ENCODE measurements at places on chromosomes 5 and 9. TPM values are rescaled to one million over a fixed set of nuclear protein-coding genes. Genes with fewer than 3 reads are reported as not detected.

The TEK gene
- total RNA-seq, result 0.91 TPM

DNA sequence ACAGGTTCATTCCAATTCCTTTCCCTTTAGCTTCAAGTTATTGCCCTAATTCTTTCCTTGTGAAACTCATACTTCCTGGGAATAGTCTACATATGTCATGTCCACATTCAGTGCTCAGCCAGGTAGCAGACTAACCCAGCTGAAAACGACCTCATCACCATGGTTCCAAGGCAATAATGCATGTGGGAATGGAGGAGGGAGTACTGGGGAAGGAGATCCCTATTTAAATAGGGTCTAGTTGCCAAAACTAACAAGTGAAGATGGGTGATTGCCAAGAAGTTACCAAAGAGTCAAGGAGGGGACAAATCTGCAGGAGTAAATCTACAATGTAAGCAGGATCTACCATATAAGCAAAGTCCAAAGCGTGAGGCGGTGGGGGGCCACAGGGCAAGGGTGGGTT, 47.3 kb upstream of the MCTP1 start:
- peak; percentile 57 for DNase-seq
- H3K4me3 ChIP-seq, result no peak overlapping the region
- H3K36me3 ChIP-seq, result no peaks in the 10 kb centered on the region
- no peak overlapping the region for H3K27ac ChIP-seq

- no peaks in the 10 kb centered on the region for H3K36me3 ChIP-seq
- H3K4me3 ChIP-seq, result no peak overlapping the region
- peaks cover 12% of the 10 kb centered on the region for H3K27me3 ChIP-seq
These were observed 45.0 kb upstream of the TNFSF15 start for GRCh38 chr9:114850871-114851270.

DNA sequence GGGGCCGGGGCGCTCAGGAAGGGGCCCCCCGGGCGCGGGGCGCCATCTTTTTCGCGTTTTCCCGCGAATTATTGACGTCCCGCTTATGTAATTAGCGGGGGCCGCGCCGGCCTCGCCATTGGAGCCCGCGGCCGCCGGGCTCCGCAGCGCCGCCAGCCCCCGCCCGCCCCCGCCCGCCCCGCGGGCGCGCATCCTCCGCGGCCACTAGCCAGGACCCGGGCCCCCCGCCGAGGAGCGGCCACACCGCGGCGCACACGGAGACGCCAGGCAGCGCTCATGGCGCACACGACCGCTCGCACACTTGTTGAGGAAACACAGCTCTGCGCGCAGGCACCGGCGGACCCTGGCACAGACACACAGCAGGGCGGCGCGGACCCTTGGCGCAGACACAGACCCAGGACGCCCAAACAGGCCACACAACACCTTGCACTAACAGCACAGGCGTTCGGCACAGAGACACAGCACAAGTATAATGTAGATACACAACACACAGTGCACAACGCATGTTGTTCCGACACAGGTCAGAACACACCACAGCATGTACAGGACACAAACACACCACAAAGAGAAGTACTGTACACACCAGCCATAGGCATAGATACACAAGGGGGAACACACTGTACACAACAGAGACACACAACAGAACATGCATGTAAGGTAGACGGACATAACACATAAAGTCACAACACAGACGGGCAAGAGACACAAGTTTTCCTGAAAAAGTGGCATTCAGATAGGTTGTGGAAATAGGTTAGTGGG, 467 bp upstream of the PHF19 start:
- H3K4me1 ChIP-seq, result peaks cover 40% of the 10 kb centered on the region
- H3K36me3 ChIP-seq, result peaks cover 17% of the 10 kb centered on the region
- no peaks in the 10 kb centered on the region for H3K27me3 ChIP-seq
- peak overlapping the region; percentile 2 for H3K27ac ChIP-seq

DNA sequence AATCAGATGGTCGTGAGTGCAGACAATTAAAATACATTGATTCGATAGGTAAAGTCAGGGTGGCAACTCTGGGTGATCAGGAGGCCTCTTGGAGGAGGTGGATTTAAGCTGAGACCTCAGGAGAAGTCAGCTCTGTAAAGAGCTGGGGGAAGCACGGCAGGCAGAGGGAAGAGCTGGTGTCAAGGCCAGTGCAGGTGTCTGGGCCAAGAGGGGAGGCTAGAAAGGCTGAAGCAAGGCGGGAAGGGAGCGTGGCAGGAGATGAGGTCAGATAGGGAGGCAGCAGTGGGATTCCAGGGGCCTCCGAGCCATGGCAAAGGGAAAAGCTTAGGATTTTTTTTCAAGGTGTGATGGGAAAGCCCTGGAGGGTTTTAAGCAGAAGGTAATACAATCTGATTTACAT, 178.7 kb downstream of the FSTL4 start:
- H3K27ac ChIP-seq, result no peak overlapping the region
- H3K27me3 ChIP-seq, result no peaks in the 10 kb centered on the region
- no peaks in the 10 kb centered on the region for H3K4me1 ChIP-seq
- DNase-seq, result no peak
- no peak overlapping the region for H3K4me3 ChIP-seq

DNA sequence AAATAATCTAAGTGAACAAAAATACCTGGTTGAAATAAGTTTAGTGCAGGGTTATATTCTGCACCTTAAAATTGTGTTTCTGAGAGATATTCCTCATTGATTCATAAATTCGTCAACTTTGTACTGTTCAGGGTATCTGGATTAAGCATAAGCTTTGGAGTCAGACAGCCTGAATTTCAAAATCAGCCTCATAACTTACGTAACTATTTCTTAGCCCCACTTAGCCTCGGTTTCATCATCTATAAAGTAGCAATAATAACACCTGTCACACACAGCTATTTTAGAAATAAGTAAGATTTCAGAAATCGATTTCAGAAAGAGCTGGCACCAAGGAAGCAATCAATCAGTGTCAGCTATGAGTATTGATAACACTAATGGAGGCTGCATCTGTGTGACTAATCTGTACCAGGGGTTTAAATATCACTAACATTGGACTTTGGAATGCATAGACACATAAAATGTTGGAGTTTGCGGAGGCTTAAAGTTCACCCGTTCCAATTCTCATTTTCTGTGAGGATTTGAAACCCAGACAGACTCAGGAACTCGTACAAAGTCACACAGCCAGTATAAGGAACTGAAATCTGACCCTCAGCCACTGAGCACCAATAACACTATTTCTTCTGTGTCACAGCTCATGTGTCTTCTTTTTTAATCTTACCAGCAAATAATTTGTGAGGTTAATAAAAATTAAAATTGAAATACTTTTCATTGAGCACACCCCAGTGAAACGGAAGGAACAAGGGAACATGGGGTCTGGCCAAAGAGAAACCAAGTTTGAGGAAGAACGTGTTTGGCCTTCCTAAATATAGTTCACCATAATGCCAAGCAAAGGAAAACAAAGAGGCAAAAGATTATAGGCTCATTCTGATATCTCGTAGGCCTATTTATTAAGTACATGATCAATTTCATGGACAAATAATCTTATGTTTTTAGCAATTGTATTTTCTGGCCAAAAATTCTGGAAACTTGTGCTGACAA, 194.4 kb upstream of the PTGER4 start:
- H3K36me3 ChIP-seq, result no peaks in the 10 kb centered on the region
- DNase-seq, result peak; percentile 48
- no peak overlapping the region for H3K27ac ChIP-seq
- no peaks in the 10 kb centered on the region for H3K27me3 ChIP-seq
- H3K4me1 ChIP-seq, result peaks cover 9% of the 10 kb centered on the region

- H3K4me3 ChIP-seq, result no peak overlapping the region
- no peaks in the 10 kb centered on the region for H3K27me3 ChIP-seq
These were observed 68.4 kb downstream of the COL27A1 start for GRCh38 chr9:114223564-114224246.

- no peaks in the 10 kb centered on the region for H3K36me3 ChIP-seq
- H3K27me3 ChIP-seq, result peaks cover 11% of the 10 kb centered on the region
- H3K4me1 ChIP-seq, result peaks cover 4% of the 10 kb centered on the region
These were observed 36.4 kb downstream of the C6 start for GRCh38 chr5:41176952-41177351.
